SK-N-MC (cell line): ENCODE measurements at places on chromosomes 3 and 15.
A peak's percentile ranks its signal among the peaks of the same experiment; 100 is the strongest.

DNA sequence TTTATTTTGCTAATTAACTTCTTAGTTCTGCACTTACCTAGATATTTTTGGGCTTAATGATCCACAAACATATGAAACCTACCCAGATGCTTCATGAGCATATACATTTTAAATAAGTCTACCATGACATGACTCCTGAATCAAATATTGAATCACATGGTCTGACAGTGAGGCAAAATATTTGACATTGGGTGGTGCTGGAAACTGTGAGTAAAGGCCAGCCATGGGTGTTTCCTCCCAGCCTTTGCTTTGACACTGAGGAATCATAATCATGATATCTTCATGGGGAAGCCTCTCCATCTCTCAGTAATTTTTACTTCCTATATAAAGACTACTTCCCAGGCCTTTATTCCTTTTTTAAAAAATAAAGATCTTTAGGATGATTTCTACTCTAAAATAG lies 22.8 kb upstream of the SSR3 start:
- DNase-seq = no peak

GRCh38 chr15:89766357-89767311 lies 9.5 kb upstream of the MESP2 start:
- no peak for DNase-seq

- DNase-seq = no peak
These were observed 42.3 kb downstream of the PDHB start for GRCh38 chr3:58391156-58391865.

DNA sequence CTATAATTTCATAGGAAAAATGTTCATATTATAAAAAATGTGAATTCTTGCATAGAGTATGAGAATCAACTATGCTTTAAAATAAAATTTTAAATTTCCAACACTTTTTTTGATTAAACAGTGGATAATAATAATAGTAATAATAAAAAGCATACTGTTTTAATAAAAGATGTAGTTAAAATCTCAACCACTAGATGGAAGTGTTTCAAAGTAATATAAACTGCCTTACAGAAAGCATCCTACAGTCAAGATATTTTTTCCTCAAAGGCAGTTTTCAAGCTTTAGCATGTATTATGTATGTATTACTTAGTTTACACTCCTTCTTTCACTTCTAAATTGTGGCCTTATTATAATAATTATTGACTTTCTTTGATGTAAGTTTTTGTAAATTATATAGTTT lies 217.5 kb downstream of the CHL1 start:
- peak; percentile 18 for DNase-seq

- no peak for DNase-seq
These were observed 17.5 kb downstream of the HDC start for GRCh38 chr15:50247819-50248655.

DNA sequence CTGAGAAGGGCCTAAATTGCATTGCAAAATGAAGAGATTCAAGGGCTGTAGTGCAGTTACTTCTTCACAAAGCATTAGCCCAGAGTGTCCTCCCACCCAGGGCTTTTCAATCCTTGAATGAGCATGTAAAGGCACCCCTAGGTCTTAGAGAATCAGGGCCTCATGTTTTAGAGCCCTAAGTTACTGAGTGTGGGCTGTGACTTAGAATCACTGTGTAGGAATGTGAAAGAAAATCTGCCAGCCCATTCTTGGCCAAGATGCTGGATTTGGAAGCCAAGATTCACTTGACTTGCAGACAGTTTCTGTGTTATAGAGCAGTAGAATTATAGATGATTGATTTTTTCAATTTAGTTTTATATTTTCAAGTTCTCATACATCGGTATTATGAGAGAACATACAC lies 153.2 kb downstream of the MYRIP start:
- DNase-seq = no peak

GRCh38 chr3:11601446-11602238 lies 42.1 kb downstream of the VGLL4 start:
- DNase-seq = no peak

DNA sequence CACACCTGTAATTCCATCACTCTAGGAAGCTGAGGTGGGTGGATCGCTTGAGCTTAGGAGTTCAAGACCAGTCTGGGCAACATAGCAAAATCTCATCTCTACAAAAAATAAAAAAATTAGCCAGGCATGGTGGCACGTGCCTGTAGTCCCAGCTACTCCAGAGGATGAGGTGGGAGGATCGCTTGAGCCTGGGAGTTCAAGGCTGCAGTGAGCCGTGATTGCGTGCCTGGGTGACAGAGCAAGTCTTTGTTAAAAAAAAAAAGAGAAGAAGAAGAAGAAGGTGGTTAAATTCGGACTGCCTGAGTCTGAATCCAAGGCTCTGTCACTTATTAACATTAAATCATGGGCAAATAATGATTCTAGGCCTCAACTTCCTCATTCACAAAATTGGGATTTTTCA lies 51.0 kb downstream of the EOMES start:
- no peak for DNase-seq

GRCh38 chr3:155944081-155944480 lies 73.6 kb downstream of the GMPS start:
- no peak for DNase-seq

DNA sequence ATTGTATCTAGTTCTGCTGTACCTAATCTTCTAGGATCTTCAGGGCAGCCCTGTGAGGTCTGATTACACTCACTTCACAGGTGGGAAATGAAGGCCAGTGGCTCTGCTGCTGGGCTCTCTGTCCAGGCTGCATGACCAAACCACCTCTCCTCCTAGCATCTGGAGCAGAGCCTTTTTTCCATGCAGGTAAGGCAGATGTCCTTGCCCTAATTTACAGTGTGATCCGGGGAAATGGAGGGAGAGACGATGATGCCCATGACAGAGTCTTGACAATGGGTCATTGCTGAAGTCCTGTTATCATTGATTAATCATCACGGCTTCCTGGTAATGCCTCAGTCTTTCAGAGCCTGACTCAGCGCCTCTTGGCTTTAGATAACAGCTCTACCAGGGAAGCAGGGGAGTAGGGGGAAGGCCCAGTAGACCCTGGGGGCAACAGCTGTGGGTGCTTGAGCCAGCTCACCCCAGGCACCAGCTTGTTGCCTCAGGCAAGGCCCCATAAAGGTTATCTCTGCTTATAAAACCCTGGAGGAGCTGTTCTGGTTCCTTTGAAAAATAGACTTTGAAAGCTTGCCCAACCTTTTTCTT lies 153.4 kb downstream of the GABRG3 start:
- no peak for DNase-seq

DNA sequence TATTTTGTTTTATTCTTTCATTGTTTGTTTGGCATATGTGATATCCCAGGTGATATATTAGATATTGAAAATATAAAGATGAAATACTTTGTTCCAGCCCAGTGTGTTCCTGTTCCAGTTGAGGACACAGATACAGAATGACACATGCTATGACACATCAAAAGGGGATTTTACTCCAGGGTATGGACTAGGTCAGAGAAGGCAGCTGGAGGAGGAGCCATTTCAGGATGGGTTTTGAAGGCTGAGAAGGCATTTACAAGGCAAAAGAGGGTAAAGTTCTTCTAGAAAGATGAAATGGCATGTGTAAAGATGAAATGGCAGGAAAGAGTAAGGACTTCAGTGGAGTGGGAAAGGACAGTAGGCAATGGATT lies 163.8 kb downstream of the ZIC1 start:
- DNase-seq = no peak

- no peak for DNase-seq
These were observed 23.3 kb upstream of the LMOD3 start for GRCh38 chr3:69145688-69146087.

DNA sequence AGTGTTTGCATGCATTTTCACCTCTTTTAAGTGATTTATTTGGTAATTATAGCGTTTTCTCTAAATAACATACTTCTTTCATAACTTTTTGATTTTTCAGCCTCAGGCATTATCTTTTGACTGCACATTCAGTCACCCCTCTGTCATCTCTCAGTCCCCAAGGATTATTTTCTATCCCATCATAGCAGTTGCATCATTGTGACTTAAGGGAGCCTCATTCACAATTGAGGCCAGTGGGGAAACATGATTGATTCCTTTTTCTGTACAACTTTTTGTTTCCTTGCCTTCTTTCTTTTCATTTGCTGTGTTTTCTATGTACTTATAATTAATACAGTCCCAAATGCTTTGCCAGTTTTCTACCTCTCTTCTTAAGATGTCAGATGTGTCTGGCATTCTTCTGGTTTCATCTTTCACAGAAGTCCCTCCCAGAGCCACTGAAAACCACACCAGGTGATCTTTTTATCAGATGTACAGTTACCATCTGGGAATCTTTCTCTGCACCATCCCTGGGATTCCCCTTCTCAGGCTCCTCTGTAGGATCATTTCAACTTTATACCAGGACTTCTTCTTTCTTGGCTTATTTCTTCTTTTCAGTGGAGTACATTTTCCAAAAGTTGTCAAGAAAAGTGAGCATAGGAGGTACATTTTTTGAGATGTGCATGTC lies 151.4 kb downstream of the RAP2B start:
- no peak for DNase-seq

- DNase-seq = no peak
These were observed 18.4 kb downstream of the RBP1 start for GRCh38 chr3:139521144-139521543.

DNA sequence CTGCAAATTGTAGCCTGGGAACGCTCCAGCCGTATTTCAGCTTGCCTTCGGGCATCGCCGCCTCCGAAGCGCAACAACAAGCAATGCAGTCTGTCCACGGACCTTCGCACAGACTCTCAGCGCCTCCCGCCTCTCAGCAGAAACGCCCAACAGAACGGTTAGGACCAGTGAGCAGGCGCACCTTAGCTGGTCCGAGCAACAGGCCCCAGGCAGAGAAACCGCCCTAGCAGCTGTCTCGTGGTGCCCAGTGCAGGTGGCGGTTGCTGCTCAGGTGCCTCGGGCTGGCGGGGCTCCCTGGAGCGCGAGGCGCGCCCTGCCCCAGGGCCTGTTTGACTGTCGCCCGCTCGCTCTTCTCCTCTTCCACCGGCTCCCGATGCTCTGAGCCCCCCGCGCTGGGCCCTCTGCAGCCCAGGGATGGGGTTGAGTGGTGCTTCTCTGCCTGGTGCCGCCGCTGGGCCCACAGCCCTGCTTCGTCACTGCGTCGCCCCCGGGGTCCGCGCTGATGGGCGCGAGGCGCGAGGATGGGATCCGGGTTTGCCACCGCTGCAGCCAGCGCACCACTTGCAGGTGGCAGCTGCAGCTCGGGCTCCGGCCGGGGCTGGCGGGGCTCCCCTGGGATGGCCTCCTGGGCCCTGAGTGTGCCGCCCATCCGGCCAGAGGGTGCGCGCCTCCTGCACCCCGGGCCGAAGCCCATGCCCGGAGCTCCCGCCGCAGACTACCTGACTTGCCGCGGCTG lies 268.4 kb upstream of the FRG2C start:
- no peak for DNase-seq

- no peak for DNase-seq
These were observed 355.8 kb upstream of the IL12A start for GRCh38 chr3:159632851-159633250.

- no peak for DNase-seq
These were observed 190.7 kb downstream of the RORA start for GRCh38 chr15:61038387-61038786.
